Prostate gland (tissue), 2 donors: ENCODE measurements at places on chromosomes 2 and 18. TPM values are rescaled to one million over a fixed set of nuclear protein-coding genes. Genes with fewer than 3 reads are reported as not detected.
A peak's percentile ranks its signal among the peaks of the same experiment; 100 is the strongest.

DNPEP gene
- 54.1 TPM for total RNA-seq

PMAIP1 gene
- 4.1 TPM for total RNA-seq

CCDC150 gene
- 0.50 TPM for total RNA-seq

EPB41L5 gene
- 37.1 TPM for total RNA-seq

ASPRV1 gene
- 10.3 TPM for total RNA-seq

RIT2 gene
- total RNA-seq: not detected

GCG gene
- total RNA-seq: 1.6 TPM

STARD6 gene
- total RNA-seq: not detected

SCN7A gene
- total RNA-seq: 16.5 TPM

DYNAP gene
- not detected for total RNA-seq

DNA sequence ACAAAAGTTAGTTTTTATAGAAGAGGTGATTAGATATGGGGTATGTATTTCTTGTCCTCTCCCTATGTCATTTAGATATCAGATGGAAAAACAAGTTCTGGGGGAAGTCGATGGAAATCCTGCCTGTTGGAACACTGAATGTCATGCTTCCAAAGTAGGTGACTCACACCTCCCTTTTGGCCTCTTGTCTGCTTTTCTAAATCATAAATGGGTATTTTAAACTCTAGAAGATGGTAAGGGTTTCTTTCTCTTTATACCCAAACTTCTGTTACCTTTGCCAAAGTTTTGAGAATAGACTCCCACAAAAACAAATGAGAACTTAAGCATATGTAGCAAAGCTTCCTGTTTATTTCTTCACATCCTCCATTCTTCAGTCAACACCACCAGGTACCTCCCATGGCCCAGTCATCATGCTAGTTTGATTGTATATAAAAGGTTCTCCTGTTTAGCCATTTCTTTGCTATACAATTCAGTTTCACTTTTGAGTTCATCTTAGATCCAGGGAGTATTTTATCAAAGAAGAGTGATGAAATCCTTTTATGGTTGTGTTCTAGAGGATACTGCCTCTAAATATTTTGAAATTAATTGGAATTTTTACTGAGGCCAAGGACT lies 63.9 kb downstream of the PRKRA start:
- H3K27ac ChIP-seq: no peak overlapping the region
- DNase-seq: no peak
- H3K36me3 ChIP-seq: no peaks in the 10 kb centered on the region
- H3K4me1 ChIP-seq: no peaks in the 10 kb centered on the region
- no peak overlapping the region for H3K4me3 ChIP-seq

GRCh38 chr2:30484145-30484544 lies 37.1 kb downstream of the LCLAT1 start:
- no peaks in the 10 kb centered on the region for H3K36me3 ChIP-seq
- no peak overlapping the region for H3K27ac ChIP-seq
- no peak overlapping the region for H3K4me3 ChIP-seq

- no peaks in the 10 kb centered on the region for H3K27me3 ChIP-seq
- H3K36me3 ChIP-seq: no peaks in the 10 kb centered on the region
- DNase-seq: no peak
Observed at GRCh38 chr2:34419856-34420255, 820.8 kb upstream of the FAM98A start.

DNA sequence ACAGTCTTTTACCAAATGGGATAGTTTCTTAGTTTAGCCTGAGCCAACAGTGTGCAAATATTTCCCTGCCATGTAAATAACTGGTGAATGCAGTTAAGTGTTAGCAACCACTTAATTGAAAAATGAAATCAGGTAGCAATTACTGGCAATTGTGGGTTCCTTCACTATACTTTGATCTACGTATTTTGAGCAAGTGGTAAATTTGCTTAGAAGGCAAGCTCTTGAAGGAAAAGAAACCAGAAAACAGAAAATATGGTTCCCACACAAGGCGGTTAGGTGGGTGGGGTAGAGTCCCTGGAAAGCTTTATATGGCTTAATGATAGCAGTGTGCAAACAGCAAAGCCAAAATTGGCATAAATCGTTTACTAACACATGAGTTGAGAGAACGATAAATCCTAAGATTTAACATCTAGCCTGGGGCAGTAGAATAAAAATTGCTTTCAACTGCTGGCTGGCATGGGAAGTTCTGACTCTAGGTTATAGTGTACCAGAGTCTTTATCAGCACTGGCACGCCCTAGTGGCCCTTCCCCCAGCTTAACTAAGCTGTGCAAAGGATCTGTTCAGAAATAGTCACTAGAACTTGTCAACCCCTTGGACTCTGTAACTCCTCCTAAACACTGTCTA lies 17.0 kb downstream of the SLC9A2 start:
- H3K4me1 ChIP-seq: peaks cover 5% of the 10 kb centered on the region
- H3K4me3 ChIP-seq: no peak overlapping the region
- DNase-seq: no peak
- no peaks in the 10 kb centered on the region for H3K36me3 ChIP-seq

- H3K4me1 ChIP-seq: no peaks in the 10 kb centered on the region
- no peaks in the 10 kb centered on the region for H3K27me3 ChIP-seq
- H3K4me3 ChIP-seq: no peak overlapping the region
- no peaks in the 10 kb centered on the region for H3K36me3 ChIP-seq
Observed at GRCh38 chr2:114294741-114295140, 147.7 kb upstream of the DPP10 start.

GRCh38 chr18:39840856-39841481 lies 2114.1 kb upstream of the PIK3C3 start:
- H3K27me3 ChIP-seq: no peaks in the 10 kb centered on the region
- H3K27ac ChIP-seq: no peak overlapping the region
- DNase-seq: no peak
- no peaks in the 10 kb centered on the region for H3K36me3 ChIP-seq

DNA sequence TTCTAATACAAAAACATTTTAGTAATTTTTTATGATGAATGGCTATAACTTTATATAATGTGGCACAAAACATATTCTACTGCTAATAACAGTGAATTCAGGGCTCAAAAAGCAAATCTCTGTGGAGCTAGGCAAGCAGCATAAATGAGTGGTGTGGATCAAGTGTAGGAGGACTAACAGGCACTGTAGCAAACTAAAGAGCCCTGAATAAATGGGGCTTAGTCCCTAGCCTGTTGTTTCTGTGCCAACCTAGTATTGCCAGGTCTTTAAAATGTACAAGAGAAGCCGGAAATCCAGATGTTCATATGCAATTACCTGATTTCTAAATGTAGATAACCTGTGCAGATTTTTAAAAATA lies 18.5 kb downstream of the REL start:
- no peaks in the 10 kb centered on the region for H3K27me3 ChIP-seq
- H3K27ac ChIP-seq: no peak overlapping the region
- DNase-seq: no peak
- no peaks in the 10 kb centered on the region for H3K36me3 ChIP-seq
- H3K4me1 ChIP-seq: no peaks in the 10 kb centered on the region

DNA sequence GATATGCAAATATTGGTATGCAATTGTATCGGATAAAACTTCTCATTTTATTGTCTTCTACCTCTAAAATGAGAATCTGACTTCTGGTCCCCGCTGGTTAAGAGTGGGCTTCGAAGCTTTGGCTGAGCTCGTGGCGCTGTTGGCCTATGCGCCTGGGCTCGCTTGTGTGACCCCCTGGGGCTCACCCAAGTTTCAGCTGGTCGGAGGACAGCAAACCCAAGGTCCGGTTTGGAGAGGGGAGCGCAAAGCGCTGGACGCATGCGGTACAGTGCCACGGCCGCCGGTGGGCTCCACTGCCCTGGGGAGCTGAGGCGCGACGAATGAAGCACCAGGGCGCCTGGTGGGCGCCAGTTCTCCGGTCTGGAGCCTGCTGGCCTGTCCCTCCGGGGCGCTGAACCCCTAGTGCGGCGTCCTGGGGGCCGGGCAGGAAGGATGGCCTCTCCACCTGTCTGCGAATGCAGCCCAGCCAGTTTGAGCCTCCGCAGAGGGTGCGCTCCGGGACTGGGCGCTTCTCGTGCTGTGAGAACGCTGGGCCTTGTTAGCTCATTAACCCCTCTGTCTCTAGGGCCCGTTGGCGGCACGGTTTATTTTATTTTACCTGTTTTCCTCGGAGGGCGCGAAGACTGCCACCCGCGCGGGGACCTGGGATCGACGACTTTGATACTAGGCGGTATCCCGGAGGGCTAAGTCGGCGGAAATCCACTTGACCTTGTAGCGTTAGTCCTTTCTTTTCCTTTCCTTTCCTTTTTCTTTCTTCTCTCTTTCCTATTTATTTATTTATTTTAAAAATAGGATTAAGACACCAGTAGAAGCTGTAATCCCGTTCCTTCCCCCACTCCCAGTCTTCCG lies 10.4 kb downstream of the MEIS1 start:
- no peaks in the 10 kb centered on the region for H3K4me1 ChIP-seq
- H3K27ac ChIP-seq: peak overlapping the region; percentile 85
- H3K27me3 ChIP-seq: peaks cover 4% of the 10 kb centered on the region

- H3K4me1 ChIP-seq: no peaks in the 10 kb centered on the region
- no peak for DNase-seq
- no peaks in the 10 kb centered on the region for H3K36me3 ChIP-seq
- no peak overlapping the region for H3K4me3 ChIP-seq
Observed at GRCh38 chr2:215579809-215580208, 143.9 kb upstream of the FN1 start.

DNA sequence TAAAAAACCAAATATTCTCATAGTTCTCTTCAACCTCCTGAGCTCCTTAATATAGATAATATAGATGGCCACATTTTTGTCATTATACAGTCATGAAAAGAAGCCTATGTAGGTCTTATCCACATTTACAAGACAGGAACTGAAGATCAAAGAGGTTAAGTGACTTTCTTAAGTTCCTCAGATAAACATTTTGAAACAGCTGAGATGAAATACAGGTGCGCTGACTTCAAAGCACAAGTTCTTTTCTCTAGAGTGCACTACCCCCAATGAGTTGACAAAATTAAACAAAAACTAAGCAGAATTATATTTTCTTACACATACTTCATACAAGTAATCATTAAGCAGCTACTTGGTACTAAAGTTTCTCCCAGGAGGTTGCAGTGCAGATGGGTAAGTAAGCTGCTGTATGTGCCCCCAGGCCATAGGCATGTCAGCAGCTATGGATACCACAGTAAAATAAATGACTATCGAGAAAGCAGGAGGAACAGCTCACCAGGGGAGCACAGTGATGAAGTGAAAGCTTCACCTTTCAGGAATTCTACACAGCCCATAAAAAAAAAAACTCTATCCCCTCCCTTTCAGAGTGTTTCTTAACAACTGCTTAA lies 199.8 kb downstream of the DPP10 start:
- no peak for DNase-seq
- no peak overlapping the region for H3K27ac ChIP-seq
- no peak overlapping the region for H3K4me3 ChIP-seq
- H3K36me3 ChIP-seq: no peaks in the 10 kb centered on the region
- no peaks in the 10 kb centered on the region for H3K4me1 ChIP-seq

DNA sequence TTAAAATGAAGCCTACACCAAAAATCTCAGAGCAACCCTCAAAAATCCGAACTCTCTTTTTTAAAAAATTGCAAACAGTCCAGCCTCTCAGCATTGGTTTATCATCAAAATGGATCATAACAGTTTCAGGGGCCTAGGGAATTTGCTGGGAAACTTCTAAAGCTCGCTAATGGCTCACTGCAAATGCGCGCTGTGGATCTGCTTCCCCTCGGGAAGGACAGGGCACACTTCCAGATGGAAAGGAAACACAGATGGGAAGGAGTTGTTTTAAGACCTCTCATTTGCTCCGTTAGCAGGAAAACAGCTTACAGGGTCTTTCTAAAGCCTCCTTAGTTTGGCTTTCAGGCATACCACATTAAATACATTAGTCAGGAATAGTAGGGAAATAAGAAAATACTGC lies 27.2 kb downstream of the FECH start:
- no peak for DNase-seq
- no peak overlapping the region for H3K27ac ChIP-seq
- no peaks in the 10 kb centered on the region for H3K4me1 ChIP-seq
- H3K4me3 ChIP-seq: no peak overlapping the region
- no peaks in the 10 kb centered on the region for H3K36me3 ChIP-seq

DNA sequence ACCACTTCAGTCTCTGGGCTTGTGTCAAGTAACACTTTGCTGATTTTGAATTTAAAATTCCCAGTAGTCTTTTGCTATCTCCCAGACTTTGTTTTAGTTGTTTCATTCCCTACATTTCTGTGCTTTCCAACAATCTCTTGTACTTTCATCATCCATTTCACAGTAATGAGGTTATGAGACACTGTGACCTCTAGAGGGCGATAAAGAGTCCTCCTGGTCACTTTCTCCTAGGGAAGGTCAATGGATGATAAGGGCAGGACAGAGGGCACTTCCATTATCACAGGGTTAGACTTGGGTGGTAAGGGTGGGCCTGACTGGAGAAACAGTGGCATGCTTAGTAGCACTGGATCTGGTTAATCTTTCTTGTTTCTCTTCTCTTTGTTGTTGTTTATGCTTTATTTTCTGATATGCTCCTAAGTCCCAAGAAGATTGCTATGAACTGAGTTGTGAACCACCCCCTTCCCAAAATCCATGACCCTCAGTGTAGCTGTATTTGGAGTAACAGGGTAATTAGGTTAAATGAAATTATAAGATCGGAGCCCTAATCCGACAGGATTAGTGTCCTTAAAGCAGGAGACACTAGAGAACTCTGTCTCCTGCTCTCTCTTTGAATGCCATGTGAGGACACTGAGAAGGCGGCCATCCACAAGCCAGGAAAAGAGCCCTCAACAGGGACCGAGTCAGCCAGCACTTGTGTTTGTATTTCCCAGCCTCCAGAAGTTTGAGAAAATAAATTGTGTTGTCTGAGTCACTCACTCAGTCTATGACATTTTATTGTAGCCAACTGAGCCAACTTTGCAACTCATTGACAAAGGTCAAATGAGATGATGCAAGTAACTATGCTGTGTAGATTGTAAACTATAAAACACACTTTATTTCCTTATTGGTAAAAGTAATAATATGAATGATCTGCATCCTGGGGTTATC lies 779.2 kb downstream of the CNTNAP5 start:
- H3K27ac ChIP-seq: no peak overlapping the region
- no peaks in the 10 kb centered on the region for H3K4me1 ChIP-seq
- no peak for DNase-seq
- H3K27me3 ChIP-seq: no peaks in the 10 kb centered on the region
- H3K4me3 ChIP-seq: no peak overlapping the region

GRCh38 chr2:64946769-64947247 lies 42.4 kb upstream of the SLC1A4 start:
- H3K27ac ChIP-seq: no peak overlapping the region
- H3K4me3 ChIP-seq: no peak overlapping the region
- H3K36me3 ChIP-seq: no peaks in the 10 kb centered on the region
- DNase-seq: no peak
- no peaks in the 10 kb centered on the region for H3K4me1 ChIP-seq

GRCh38 chr18:50114448-50114847 lies 80.5 kb downstream of the MYO5B start:
- H3K4me1 ChIP-seq: no peaks in the 10 kb centered on the region
- DNase-seq: no peak
- H3K36me3 ChIP-seq: no peaks in the 10 kb centered on the region
- H3K27ac ChIP-seq: no peak overlapping the region

GRCh38 chr2:54166121-54166773 lies 50.8 kb downstream of the ACYP2 start:
- no peak overlapping the region for H3K27ac ChIP-seq
- H3K4me1 ChIP-seq: no peaks in the 10 kb centered on the region
- DNase-seq: no peak
- no peak overlapping the region for H3K4me3 ChIP-seq
